ENCODE measurements at places on chromosomes 13 and 19.
A peak's percentile ranks its signal among the peaks of the same experiment; 100 is the strongest.

DNA sequence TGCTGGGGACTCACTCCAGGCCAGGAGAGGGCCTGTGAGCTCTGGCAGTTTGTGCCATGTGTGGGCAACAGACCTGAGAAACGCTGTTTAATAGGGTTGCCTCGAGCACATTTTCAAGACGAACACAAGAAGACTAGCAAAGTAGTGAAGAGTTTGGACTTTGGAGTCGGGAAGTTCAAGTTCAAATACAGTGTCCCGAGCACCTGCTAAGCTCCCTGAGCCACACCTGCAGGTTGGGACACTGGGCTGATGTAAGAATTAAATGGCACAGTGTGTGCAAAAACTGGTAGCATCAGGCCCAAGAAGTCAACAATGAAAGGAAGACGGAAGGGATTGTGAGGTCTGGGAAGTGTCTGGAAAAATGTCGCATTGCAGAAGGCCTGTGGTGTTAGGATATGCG, 112.8 kb upstream of the PABPC3 start:
- no peak for DNase-seq

GRCh38 chr13:90300015-90300414, 1047.5 kb upstream of the MIR17HG start:
- no peak for DNase-seq

DNA sequence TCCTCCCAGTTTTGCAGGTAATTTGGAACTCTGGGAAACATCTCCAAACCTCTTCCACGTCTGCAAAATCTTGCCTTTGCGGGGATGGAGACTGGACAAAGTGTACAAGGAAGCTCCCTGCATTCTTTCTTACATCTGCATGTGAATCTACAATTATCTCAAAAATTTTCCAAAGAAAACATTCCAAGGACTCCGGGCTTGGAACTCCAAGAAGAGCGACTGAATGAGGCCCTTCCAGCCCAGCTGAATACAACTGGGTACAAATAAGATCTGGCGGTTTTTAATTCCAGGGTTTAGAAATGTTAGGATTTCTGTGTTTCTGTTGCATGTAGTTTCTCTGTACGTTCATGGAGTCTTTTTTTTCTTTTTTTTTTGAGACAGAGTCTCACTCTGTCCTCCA, 28.5 kb downstream of the EXOC3L2 start:
- DNase-seq, result no peak

DNA sequence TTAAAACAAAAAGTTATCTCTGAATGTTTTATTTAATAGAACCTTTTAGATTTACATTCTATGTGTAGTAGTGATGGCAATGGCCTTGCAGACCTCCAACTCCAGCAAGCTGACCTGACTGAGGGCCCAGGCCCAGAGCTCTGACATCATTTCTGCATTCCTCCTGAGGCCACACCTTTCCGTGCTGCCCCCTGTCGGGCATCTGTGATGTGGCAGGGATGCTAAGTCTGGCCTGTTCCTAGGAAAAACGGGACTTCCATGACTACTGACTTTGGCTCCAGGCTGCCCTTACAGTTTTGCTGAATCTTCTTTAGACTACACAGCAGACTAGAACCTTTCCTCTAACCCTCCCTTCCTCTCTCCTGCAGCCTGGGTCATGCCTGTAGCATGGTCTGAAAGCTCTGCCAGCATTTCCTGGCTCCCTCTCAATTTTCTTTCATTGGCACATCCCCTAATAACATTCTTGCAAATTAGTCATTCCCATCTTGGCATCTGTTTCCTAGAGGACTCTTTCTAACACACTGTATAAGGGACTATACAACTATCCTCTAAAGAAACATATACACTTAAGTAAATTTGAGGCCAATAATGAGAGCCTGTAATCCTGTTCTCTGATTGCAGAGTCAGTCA, 249.1 kb downstream of the GPC5 start:
- DNase-seq, result peak; percentile 29

GRCh38 chr19:45753548-45753947, 15.5 kb downstream of the SIX5 start:
- no peak for DNase-seq

DNA sequence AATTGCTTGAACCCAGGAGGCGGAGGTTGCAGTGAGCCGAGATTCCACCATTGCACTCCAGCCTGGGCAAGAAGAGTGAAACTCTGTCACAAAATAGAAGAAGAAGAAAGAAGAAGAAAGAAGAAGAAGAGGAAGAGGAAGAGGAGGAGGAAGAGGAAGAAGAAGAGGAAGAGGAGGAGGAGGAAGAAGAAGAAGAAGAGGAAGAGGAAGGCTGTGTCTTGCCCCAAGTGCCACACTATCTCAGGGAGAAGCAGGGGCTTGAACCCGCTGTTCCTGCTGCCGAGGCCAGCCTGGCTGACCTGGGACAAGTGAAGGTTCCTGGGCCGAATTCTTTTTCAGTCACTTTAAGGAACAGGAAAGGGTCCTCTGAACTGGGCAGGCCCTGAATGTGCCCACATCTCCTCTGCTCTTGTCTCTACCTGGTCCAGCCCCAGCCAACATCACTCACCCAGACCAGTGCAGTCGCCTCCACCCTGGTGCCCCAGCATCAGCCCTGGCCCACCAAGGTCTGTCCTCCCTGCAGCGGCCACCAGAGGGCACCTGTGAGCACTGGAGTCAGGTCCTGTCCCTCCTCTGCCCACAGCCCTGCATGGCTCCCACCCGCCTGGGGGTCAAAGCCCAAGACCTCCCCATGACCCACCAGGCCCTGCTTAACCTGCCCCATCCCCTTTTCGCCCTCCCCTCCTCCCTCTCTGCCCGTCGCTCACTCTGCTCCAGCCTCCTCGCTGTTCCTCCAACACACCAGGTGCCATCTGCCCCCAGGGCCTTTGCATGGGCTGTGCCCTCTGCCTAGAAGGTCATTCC, 20.0 kb downstream of the TICAM1 start:
- no peak for DNase-seq

- DNase-seq, result no peak
These were observed 13.8 kb upstream of the GARIN5A start for GRCh38 chr19:50490411-50490811.

DNA sequence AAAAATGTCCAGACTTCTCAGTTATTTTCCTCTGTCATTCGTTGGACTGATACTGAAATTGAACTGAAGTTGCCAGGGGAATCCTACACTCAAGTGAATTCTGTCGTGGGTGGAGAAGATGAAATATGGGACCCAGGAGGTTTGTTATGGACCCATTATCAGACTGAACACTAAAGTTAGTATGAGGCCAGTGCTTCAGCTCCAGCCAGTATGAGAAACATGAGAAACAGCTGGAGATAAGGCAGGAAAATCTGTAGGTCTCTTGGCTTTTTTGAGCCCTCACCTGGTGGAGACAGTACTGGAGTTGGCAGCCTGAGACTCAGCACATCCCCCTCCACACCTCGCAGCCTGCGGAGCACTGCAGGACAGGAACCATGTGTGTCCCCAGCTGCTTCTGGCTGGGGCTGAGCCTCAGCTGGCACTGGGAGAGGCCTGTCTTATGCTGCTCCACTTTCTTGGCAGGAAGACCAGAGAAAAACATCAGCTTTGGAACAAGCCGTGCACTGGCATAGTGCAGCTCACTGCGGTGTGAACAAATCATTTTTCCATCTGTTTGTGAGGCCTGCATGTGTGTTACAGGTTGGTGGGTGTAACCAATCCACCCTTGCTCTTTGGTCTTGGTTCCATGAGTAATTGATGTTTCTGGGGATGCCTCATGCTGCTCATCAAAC, 641.0 kb downstream of the FGF9 start:
- no peak for DNase-seq

- peak; percentile 77 for DNase-seq
These were observed 6.4 kb downstream of the ANGPTL6 start for GRCh38 chr19:10095948-10096614.

DNA sequence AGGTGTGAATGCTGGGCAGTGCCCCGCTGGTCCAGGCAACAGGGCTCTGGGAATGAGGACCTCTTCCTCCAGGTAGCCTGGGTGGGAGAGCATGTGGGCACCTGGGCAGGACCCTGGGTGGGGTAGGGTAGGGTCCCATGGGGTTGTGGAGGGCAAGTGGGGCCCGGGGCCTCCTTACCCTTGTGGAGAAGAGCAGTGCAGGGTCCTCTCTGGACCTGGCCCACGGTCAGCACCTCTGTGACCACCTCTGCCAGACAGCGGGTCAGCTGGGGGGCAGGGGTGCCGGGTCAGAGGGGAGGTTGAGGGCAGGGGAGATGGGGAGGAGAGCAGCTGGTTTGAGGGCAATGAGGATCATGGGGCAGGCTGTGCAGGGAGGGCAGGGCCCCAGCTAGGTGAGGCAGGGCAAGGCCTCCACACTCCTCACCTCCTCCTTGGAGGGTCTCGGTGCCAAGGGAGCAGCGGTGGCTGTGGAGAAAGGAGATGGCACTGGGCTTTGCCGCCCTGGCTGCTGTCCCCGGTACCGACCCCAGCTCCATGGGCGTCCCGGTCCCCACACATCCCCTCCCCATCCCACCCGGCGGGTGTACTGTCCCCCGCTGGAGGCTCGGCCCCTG, 491 bp downstream of the CCER2 start:
- no peak for DNase-seq

DNA sequence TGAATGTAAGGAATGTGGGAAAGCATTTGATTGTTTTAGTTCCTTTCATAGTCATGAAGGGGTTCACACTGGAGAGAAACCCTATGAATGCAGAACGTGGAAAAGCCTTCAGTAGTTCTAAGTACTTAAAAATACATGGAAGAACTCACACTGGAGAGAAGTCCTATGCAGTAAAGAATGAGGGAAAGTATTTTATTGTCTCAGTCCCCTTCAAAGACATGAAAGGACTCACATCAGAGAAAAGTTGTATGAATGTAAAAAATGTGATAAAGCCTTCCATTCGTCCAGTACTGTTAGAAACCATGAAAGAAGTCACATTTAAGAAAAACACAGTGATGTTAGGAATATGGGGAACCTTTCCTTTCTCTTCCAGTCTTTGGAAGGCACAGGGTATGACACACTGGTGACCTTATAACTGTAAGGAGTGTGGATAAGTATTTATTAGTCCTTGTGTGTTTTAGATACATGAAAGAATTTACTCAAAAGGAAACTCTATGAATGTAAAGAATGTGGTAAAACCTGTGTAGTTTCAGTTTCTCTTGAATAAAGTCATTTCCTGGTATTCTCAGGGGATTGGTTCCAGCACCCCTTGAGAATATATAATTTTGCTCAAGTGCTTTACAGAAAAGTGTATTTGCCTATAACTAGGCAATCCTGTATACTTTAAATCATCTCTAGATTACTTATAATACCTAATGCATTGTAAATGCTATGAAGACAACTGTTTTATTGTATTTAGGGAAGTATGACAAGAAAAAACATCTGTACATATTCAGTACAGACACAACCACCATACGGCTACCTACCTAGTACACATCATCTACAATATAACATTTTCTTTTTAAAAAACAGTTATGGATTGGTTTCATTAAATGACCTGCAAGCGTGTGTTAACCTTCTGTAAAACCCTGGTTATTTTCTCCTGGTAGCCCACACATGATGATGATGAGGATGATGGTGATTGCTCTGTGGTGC, 52.8 kb downstream of the ZNF823 start:
- no peak for DNase-seq

DNA sequence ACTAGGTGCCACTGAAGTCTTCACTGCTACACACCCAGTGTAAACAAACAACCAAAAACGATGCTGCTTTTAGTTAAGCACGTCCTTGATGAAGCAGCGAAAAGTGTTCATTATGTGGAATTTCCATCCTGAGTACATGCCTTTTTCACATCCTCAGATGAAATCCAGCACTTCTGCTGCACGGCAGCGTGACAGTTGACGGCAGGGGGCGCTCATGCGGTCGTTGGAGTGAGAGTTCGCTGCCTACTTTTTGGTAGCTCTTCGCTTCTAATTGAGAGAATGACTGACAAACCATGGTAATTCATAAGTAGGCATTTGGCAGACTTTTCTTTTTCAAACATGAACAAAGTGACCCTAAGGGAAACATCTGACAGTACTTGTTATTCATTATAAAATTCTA, 1124.9 kb downstream of the EFNB2 start:
- no peak for DNase-seq

GRCh38 chr19:38034492-38034860, 127.5 kb downstream of the SIPA1L3 start:
- no peak for DNase-seq

DNA sequence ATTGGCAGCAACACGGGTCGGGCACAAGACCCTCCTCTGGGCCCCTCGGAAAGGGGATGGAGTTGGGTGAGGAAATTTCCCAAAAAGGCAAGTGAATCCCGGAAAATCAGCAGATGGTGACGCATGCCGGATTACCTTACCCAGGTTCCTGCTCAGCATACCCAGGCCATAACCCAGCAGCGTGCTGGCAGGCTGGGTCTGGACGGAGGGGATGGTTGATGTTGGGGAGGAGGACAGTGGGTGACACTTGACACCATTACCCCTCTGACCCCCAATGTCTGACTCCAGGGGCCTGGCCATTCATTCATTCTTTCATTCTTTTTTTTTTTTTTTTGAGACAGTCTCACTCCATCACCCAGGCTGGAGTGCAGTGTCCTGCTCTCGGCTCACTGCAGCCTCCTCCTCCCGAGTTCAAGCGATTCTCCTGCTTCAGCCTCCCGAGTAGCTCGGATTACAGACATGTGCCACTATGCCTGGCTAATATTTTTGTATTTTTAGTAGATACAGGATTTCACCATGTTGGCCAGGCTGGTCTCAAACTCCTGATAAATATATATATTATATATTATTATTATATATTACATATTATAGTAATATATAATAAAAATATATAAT, 799 bp downstream of the PVR start:
- DNase-seq, result peak; percentile 39

DNA sequence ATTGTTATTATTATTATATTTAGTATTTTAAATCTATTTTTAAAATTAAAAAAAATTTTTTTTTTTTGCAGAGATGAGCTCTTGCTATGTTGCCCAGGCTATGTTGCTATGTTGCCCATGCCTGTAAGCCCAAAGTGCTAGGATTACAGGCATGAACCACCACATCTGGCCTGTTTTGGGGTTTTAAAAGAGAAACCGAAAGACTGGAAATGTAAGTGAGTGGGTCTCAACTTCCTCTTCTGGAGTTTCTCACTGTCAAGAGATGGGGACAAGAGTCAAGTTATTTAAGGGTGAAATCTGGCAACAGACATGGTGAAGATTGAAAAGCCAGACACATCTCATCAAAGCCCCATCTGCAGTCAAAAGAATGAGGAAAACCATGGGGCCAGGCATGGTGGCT, 4.2 kb upstream of the OR7G3 start:
- DNase-seq, result no peak

DNA sequence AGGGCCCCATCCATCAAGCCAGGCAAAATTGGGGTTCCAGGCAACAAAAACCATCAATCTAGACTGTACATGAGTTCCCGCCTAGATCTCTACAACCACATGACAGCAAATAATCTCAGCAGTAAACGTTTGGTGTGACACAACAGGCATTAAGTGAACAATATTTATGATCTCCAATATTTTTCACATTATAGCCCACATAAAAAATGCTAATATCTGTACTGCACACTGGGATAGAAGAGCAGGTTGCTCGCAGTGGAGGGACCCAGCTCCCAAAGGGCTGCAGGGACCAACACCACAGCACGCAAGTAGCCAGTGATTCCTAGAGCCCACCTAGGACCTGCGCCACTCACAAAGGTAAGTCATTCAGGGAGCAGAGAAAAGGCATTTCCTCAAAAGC, 25.9 kb downstream of the LATS2 start:
- DNase-seq, result no peak

- DNase-seq, result no peak
These were observed 12.3 kb downstream of the DPF1 start for GRCh38 chr19:38211766-38212165.

Data from NCI-H526 treated with DMSO at 0.1 percent for 48 hours (cell line).